ENCODE measurements at places on chromosomes 2 and 18.

DNA sequence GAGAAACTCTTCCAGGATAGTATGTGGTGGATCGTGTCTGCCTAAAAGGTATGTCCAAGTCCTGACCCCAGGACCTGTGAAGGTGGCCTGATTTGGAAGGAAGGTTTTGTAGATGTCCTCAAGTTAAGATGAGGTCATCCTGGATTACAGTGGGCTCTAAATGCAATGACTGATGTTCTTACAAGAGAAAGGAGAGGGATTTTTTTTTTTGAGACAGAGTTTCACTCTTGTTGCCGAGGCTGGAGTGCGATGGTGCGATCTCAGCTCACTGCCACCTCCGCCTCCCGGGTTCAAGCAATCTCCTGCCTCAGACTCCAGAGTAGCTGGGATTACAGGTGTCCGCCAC lies 19.9 kb downstream of the MBP start:
- DNase-seq: no peak

- no peak for DNase-seq
Measured at GRCh38 chr2:160583813-160584537, 90.4 kb upstream of the RBMS1 start.

- DNase-seq: no peak
Measured at GRCh38 chr18:54162431-54162830, 62.0 kb downstream of the MBD2 start.

- DNase-seq: no peak
Measured at GRCh38 chr2:58479535-58480140, 238.5 kb upstream of the FANCL start.

DNA sequence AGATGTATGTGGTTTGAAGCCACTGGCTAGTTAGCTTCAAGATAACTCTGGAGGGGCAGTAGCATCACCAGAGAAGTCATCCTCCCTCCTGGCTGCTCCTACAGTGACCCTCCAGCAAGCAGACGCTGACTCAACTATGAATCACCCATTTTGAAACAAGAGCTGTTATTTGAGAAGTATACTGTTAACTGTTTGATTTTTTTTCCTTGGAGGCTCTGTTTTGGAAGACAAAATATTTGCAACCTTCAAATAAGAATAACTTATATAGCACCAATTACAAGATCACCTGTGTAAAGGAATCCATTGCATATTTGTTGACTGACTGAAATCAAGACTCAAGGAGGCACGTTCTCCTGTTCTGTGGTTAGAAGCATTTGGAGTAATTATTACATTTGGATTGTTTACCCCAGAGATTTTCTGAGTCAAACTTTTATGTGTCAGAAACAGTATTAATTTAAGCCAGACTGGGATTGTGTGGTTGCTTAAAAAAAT lies 313.8 kb downstream of the MTX2 start:
- DNase-seq: peak; percentile 64

DNA sequence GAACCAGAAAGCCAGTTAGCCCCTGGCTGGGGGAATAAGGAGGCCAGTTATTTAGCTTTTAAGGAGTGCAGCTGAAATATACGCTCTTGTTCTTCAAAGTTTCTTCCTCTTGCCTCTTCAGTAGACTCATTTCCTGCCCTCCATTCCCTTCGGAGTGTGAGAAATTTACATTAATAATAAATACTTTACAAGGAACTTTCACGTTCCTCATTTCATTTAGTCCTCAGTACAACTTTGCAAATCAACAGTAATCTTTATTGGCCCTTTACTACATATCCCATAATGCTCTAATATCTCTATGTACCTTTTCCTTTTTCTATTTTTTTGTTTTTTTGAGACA lies 15.6 kb downstream of the PLCD4 start:
- DNase-seq: no peak

DNA sequence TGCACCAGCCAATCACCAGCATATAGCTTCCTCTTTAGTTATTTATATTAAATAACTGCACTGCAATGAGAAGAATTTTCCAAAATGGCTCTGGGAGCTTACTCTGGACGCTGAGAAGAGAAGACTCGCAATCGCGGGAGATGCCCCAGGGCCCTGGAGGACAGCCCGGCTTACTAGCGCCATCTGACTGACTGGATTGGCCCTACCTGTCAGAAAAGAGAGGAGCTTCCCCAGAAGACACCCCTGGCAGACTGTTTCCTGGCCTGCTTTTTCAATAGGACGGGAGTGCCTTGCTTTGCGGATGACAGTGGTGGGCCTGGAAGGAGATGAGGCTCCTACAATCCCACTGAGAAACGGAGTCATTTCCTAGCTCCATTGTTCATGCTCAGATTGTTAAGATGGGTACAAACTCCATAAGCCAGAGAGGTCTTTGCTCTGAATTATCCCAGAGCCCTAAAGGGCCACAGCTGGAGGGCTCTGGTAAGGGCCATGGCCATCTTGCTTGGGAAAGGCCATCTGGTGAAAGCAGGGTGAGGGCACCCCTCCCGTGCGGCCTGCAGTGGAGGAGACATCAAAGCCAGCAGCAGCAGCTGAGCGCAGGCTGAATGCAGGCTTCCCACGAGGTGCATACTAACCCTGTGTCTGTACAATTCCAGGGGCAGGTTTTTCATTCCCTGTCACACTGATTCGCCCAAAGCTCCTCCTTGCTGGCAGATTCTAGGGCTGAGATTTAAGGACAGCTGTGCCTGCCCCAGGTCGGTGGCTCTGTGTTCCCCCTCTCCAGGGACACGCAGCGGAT lies 92.1 kb downstream of the GALR1 start:
- no peak for DNase-seq

GRCh38 chr2:105176429-105176828 lies 65.1 kb upstream of the GPR45 start:
- no peak for DNase-seq

DNA sequence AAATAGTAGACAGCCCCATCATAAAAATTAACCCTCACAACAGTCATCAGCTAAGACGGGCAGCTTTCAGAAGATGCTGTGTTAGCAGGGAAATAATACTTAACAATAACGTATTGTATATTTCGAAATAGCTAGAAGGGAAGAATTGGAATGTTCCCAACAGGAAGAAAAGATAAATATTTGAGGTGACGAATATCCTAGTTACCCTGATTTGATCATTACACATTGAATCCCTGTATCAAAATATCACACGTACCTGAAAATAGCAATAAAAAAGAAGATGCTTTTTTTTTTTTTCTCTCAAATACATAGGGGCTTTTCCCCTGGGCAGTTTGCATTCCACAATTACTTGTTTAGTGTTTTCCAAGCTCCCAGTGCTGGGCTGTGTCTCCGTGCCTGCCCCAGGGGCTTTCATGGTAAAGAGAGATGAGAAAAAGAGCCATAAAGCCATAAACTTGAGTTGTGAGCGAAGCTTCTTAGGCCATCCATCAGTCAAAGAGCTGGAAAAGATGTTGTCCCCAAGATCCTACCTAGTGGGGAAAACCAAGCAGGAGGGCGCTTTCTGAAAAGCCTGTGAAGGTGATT lies 183.0 kb upstream of the REV1 start:
- DNase-seq: no peak

GRCh38 chr2:208142925-208143799 lies 2.8 kb downstream of the CRYGB start:
- DNase-seq: no peak

DNA sequence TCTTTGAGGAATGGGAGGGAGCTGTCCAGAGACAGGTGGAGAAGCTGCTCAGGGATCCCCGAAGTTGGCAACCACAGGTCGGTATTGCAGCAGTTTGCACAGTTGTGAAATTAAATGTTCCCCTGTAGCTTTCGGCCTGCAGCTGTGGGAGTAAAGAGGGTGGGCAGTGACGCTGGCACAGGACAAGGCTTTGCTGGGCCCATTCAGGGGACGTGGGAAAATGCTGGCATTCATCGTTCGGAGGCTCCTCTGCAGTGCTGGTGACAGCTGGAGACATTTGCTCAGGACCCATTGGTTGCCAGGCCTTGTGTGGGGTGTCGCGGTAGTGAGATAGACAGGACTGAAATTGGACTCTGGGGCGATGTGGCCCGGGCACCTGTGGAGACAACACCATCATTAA lies 173.7 kb downstream of the MYCN start:
- no peak for DNase-seq

- DNase-seq: no peak
Measured at GRCh38 chr2:70966681-70967080, 11.7 kb upstream of the ANKRD53 start.

GRCh38 chr18:62409821-62410220 lies 84.7 kb downstream of the TNFRSF11A start:
- DNase-seq: no peak

DNA sequence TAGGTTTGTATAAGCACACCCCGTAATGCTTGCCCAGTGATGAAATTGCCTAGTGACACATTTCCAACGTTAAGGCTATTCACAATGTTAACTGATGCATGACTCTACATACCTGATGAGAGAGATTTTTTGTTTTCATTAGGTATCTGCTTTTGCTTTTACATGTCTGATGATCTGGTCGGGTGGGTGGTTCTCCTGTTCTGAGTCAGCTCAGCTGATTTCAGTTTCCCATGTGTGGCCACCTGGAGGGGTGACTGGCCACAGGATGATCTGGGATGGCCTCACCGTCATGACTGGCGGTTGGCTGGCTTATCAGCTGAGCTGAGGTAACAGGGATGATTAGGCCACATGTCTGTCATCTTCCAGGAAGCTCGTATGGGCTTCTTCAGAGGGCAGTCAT lies 33.8 kb upstream of the ACYP2 start:
- no peak for DNase-seq

- no peak for DNase-seq
Measured at GRCh38 chr2:75527676-75528075, 33.1 kb downstream of the EVA1A start.

- no peak for DNase-seq
Measured at GRCh38 chr18:77016936-77017335, 115.6 kb downstream of the MBP start.

DNA sequence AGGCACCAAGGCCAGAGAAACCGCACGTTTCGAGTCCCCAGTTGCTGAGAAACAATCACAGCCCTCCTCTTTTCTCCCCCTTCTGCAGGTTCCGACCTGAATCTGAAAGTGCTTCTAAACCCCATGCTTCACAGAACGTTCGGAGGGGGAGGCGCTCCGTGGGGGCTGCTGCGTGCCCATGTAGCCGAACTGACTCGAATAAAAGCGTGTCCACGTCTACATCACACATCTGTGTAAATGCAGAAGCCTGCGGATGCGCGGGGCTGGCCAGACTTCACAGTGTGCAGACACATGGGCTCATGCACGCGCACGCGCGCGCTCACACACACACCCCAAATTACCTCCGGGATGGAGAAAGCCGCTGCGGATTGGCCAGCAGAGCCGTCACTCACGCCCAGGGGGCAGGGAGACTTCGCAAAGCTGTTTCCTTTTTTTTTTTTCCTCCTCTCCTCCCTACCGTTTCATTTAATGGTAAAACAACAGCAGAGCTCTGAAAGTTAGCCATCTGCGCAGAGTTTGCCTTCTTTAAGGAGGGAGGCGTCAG lies 2.3 kb downstream of the ZNF516 start:
- DNase-seq: peak; percentile 99

DNA sequence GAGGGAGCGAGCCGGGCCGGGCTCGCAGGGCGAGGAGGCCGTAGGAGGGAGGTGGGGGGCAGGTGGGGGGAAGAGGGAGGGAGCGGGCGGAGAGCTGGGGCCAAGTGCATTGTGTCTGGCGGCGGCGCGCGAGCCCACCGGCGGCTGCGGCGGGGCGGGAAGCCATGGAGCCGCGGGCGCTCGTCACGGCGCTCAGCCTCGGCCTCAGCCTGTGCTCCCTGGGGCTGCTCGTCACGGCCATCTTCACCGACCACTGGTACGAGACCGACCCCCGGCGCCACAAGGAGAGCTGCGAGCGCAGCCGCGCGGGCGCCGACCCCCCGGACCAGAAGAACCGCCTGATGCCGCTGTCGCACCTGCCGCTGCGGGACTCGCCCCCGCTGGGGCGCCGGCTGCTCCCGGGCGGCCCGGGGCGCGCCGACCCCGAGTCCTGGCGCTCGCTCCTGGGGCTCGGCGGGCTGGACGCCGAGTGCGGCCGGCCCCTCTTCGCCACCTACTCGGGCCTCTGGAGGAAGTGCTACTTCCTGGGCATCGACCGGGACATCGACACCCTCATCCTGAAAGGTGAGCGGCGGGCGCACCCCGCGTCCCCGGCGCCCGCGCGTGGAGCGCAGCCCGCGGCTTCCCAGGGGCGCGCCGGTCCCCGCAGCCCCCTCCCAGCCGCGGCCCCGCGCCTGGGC lies at the start of gene TMEM178A:
TSS of gene TMEM178A (plus strand) at position 107 of the 680 bp plus-strand sequence. CDS start at position 165, 58 bp downstream.
- peak; percentile 14 for DNase-seq

DNA sequence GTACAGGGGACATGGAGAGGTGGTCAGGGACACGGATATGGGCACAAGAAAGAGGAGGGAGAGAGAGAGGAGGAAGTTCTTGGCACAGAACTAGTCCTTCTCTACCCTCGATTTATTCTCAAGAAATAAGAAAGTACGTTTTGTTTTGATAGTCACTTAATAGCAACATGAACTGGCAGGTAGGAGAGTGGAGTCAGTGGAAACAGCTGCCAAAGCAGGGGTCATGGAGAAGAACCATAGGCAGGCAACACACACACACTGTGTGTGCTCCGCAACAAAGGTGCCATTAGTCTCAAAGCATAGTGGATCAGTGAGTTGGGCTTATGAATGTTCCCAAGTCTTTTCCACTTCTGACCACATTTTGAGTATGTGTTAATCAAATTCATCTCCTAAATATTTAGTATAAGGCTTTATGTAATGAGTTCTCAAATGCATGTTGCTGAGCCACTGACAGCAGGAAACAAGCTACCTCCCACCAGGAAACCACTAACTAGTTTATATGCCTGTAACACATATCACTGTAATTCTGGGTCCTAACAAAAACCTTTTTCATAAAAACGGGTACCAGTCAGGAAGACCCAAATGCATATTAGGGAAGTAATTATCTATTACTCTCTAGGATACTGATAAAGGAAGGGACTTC lies 41.1 kb downstream of the IWS1 start:
- no peak for DNase-seq

- no peak for DNase-seq
Measured at GRCh38 chr2:68747413-68747812, 12.8 kb downstream of the ARHGAP25 start.

DNA sequence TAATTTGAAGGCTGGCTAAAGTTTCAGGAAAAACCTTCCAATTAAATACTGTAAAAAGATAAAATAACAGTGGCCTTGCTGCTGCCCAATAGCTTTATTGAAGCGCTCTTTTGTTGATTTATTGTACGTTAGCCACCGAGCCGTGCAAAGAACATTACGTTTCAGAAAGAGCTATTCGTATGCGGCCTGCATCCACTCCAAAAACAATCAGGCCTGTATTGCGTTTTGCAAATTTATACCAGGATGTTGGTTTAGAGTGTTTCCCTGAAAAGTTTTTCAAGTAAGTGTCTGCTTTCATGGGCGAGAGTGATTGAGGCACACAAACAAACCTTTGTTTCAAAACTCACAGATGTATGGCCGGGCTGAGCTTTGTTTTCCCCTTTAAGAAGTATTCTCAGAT lies 257.2 kb upstream of the SALL3 start:
- DNase-seq: no peak

- no peak for DNase-seq
Measured at GRCh38 chr18:35136248-35136647, 95.0 kb downstream of the MAPRE2 start.
